ENCODE measurements at places on chromosomes 16 and 17.

- no peak for DNase-seq
Observed at GRCh38 chr17:57948169-57948554, 7.0 kb downstream of the CUEDC1 start.

GRCh38 chr16:30983289-30983889 lies 1.6 kb upstream of the HSD3B7 start:
- no peak for DNase-seq

GRCh38 chr16:78796221-78796866 lies 696.9 kb downstream of the WWOX start:
- no peak for DNase-seq

- DNase-seq: no peak
Observed at GRCh38 chr17:73747221-73748002, 103.2 kb upstream of the SDK2 start.

GRCh38 chr17:7909089-7909488 lies 7.0 kb downstream of the RNF227 start:
- no peak for DNase-seq

GRCh38 chr16:76483307-76483909 lies 206.2 kb downstream of the CNTNAP4 start:
- DNase-seq: no peak

DNA sequence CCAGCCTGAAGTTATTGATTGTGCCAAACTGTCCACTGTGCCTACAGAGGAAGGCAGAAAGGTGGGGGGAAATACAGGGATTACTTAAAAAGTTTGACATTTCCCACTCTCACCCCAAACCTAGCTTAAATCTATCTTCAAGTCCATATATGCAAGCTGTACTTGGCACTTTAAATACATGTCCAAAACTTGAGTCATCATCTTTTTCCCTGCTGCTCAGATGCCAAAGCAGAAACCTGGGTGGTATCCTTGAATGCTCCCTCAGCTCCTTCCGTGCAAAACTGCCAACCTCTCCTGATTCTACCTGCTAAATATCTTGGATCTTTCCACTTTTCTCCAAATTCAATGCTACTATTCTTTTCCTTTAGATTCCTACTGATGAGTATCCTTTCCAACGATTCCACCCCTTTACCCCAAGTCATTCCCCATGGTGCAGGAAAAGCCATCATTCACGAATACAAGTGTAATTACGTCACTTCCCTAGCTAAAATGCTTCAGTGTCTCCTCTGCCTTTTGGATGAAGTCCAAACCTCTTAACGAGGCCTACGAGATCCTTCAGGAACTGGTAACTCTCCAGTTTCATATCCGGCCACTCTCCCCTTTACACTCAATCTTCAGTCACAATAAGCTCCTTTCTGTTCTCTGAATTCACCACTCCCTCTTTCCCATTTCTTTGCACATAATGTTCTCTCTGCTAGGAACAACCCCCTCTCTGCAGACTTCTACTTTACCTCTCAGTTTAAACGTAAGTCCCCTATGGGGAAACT lies 9.3 kb downstream of the BECN1 start:
- no peak for DNase-seq

GRCh38 chr17:34312080-34312479 lies 7.2 kb upstream of the CCL8 start:
- DNase-seq: no peak

DNA sequence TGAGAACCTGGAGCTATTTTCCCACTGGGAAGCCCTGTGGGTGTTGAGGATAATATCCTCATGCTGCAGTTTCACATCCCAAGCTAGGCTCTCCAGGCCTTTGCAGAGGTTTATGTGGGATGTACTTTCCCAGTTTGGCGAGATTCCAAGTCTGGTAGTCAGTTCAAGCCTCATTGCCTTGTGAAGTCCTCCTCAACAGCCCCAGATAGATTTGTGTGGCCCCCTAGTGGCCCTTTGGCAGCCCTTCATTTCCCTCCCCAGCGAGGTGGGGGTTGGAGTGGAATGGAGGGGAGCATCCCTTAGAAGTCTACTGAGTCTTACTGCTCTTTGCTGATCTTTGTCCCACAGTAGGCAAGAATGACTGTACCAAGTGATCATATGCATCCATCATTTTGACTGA lies 137.9 kb downstream of the CDH11 start:
- no peak for DNase-seq

DNA sequence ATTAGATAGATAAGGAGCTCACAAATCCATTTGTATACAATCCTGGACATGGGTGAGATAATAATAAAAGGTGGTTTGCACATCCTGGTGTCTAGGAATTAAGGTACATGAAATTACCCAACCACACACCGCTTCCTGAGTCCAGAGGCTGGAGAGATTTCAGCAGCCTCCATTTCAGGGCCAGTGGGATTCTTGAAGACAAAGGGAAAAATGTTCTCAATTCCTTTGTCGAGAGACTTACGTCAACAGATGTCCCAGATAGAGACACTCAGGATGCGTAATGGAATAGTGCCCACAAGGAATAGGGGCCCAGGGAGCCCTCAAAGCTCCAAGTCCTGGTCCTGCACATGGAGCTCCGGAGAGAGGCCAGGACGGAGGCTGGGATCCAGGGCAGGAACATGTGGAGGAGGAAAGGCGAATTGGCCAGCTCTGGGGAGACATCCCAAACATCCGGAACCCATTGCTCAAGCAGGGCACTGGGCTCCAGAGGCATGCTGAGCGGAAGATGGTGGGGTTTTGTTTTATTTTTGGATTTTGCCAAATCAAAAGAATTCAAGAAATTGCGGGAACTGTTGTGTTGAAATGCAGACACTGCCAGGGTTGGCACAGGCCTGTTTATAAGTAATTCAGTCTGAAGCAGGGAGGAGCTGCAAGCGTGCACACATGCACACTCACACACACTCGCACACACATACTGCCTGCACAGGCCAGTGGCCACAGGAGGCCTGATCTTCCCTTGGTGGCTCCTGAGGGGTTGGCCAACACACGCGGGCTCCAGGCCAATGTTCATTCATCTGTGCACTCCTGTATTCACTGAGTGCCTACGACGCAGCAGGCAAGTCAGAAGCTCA lies 97.2 kb downstream of the NOG start:
- no peak for DNase-seq

- DNase-seq: no peak
Observed at GRCh38 chr16:56388209-56388608, 37.1 kb downstream of the AMFR start.

GRCh38 chr17:26774291-26775218 lies 519.4 kb upstream of the WSB1 start:
- DNase-seq: no peak

DNA sequence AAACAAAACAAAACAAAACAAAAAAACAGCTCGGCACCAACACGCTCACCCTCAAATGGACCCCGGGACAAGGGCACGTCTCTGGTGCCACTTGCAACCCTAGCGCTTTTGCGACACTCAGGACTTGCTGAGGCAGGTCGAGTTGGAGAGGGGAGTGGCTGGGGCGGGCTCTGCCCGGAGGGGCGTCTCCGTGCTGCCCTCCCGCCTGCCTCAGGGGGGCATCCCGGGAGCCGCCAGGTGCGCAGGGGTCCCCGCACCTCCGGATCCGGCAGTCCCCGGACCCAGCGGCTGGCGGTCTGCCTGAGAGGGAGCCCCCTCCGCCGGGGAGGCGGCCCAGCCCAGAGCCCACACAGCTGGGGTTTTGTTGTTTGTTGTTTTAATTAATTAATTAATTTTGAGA lies at the start of gene SLC52A1:
Gene SLC52A1, minus strand, starts transcription at position 112 of the 400 bp plus-strand sequence. CDS start 820 bp downstream, outside the sequence.
- DNase-seq: no peak

DNA sequence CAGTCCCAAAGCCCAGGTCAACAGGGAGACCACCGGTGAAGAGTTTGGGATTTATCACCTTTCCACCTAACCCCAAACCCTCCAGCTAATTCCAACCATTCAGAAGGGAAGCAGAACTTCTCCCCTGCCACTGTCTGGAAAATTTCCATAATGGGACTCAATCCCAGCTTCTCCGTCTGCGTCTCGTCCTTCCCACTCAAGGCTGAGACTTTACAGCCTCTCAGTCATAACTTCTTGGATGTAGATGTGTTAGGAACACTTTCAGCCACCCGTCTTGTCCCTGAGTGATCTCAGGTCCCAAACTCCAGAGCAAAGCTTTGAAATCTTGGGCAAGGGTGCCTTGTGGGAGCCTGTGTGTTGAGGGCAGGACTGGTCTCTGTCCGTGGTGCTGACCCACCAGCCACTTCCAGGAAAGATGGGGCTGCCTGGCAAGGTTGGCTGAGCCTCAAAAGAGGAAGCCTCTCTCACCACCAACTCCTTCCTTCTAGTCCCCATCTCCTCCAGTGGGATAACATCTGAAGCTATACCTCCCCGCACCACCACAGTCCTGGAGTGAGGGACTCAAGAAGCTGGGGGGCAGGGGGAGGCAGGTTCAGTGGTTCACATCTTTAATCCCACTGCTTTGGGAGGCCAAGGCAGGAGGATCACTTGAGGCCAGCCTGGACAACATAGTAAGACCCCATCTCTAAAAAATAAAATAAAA lies 9.3 kb downstream of the GAS2L2 start:
- no peak for DNase-seq

DNA sequence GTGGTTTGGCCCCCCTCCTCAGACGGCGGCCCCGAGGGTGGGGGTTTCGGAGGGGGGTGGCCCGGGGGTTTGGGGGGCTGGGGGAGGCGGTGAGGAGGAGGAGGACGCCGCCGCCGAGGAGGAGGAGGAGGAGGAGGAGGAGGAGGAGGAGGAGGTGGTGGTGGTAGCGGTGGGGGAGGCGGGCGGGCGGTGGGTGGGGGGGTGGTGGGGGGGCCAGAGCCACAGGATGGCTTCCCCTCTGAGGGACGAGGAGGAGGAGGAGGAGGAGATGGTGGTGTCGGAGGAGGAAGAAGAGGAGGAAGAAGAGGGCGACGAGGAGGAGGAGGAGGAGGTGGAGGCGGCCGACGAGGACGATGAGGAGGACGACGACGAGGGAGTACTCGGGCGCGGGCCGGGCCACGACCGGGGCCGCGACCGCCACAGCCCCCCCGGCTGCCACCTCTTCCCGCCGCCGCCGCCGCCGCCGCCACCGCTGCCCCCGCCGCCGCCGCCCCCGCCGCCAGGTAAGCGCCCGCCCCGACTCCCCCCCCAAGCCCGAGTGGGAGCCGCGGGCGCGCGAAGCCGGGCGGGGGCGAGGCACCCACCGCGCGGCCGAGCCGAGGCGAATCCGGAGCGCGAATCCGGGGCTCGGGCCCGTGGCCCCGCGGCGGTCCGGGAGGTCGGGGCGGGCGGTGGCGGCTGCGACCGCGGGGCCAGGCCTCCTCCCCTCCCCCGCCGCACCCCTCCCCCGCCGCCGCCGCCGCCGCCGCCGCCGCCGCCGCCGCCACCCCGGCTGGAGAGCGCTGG lies 3.8 kb upstream of the CHD3 start:
- peak; percentile 49 for DNase-seq

DNA sequence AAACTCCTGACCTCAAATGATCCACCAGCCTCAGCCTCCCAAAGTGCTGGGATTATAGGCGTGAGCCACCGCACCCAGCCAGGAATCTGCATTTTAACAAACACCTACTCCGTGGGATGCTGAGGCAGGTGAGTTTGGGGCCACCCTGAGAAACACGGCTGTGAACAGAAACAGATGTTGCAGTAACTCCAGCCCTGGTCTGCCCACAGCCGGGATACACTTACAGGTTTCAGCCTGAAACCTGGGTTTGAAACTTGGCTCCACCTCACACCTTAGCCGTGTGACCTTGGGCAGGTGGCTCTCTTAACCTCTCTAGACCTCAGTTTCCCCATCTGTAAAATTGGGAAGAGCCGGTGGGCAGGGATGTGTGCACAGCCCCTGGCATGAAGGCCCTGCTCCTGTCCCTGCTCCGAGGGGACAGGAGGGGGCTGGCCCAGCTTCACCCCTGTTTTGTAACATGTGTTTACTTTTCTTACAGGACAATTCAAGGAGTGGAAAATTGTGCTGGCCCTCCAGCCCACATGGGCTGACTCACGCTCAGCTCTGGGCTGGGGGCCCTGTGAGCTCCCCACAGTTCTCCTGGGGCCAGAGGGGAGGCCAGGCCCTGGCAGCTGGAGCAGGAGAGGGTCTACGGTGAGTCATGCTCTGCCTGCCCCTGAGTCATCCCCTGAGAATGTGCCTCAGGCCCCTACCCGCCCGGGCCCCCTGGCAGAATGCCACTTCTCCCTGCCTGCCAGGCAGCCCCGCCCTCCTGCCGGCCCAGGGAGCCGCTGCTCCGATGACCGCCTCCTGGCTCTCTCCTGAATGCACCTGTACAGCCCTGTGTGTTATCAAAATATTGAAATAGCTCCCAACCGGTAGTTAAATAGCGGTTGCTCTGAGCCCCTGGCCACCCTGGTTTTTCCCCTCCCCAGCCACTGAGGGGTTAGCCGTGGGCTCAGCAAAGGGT lies 7.7 kb upstream of the PPL start:
- no peak for DNase-seq

GRCh38 chr17:73644145-73645049 lies at the start of gene SDK2:
Gene SDK2 (minus strand): TSS chr17:73644445. CDS start chr17:73644088, 357 bp downstream.
- peak; percentile 13 for DNase-seq

- no peak for DNase-seq
Observed at GRCh38 chr16:6964679-6965078, 368.0 kb upstream of the RBFOX1 start.

DNA sequence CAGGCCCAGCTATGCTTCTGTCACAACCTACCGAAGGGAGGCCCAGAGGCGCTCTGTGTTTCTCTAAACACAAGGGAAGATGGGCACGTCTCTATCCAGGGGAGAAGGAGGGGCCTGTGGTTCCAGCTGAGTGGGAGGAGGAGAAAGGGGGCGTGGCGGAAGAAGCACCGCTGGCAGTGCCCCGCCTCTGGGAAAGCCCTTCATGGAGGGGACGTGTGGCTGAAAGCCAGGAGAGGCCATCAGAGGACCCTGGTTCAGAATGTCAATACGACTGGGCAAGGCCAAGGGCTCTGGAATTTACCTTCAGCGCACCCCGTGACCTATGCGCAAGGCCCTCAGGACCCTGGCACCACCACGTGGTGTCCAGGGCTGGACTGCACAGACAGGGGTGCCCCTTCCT lies 12.3 kb upstream of the SLC38A8 start:
- DNase-seq: no peak

GRCh38 chr17:4465786-4466185 lies 32.0 kb downstream of the SPNS3 start:
- DNase-seq: no peak

DNA sequence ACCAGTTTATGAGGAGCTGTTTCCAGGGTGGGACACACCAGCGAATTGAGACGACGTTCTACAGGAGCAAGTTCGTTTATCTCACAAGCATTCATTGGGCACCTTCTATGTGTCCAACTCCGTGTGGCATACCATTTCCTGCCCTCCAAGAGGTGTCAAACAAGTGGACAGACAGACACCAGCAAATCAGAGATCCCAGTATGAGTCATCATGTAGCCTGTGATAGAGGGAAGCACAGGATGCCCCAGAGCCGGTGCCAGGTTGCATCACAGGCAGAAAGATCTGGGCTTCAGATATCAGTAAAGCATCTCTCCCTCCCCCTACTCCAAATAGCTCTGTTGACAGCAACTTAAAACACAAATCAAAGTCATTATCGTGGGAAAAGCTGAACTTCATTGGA lies 31.8 kb upstream of the MAF start:
- DNase-seq: no peak

DNA sequence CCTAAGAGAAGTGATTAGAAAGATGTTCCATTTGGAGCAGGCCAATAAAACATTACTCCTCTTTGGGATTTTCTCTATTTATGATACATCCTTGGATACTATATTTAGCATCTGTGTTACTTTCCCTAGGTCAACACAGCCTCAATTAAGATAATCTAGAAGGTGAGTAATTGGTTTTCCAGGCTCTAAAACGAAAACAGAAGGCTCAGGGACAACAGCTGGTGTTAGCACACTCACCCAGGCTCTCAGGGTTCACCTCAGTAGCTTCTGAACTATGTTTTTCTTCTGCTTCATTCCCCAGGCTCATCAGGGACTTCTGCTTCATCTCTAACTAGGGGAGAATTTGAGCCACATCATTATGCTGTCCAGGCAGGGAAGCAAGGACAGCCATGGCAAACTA lies 76.6 kb downstream of the ZZEF1 start:
- no peak for DNase-seq

Data from stimulated activated CD4-positive, alpha-beta T cell treated with anti-CD3 and anti-CD28 coated beads, Interleukin-4, amount 100 ng/mL, for 4 hours (primary cell).